Foreskin fibroblast (primary cell): ENCODE measurements at places on chromosomes 1 and 21.

DNA sequence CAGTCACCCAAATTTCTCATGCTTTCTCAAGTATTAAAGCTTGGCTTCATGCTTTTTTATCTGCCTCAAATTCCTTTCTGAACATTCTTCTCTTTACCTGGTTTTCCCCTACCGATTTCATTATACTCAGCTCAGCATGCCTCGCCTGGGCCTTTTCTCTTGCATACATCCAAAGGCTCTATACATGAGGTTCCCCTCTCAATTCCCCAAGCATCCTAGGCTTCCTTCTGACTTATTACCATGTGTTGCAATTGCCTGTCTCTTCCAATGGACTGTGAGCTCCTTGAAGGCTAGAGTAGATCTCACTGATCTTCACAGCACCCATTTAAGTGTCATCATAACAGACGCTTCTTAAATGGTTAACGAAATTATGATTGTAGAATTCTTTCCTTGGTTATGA, 24.1 kb upstream of the CYP4A22 start:
- no peak for DNase-seq

DNA sequence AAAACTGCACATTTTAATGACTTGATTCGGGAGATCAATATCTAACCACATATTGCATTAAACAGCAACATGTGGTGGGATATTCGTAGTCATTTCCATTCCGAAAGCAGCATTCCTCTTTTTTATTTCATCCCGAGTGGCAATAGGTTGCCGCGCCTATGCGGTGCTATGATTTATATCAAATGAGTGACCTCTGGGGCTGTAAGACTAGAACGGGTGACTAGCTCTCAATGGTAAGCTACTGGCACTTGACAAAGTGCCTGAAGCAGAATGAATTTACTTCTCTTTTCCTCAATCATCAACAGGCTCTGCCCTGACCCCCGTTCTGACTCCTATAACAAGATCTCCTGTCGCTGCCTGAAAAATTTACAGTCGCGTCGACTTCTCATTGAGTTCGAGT, 162.3 kb downstream of the ZNF281 start:
- no peak for DNase-seq

DNA sequence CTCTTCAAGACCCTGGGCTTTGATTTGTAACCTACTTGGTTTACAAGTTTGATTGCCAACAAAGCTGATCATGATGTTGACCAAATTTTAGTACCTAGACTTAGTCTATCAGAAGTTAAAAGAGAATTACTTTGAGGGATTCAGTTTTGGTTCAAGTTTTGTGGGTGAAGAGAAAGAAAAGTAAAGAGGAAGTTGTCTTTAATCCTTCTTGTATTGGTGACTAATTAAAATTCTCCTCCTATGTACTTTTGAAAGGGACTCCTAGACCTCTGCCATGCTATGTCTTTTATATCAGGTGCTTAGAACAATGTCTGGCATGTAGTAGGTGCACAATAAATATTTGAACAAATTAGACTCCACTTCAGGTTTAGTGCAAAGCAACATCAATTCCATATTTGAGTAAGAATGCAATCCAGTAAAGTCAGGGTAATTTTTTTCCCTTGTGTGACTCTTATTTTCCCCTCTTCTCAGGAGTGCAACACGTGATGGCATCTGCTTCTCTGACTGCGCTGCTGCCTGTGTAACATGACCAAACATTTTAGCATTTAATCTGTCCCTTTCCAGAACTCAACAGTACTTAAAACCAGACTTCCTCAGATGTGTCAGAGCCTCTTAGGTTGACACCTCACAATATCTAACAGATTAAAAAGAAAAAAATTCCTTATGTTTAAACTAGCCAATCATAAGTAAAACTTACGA, 41.1 kb upstream of the KCNQ4 start:
- no peak for DNase-seq

DNA sequence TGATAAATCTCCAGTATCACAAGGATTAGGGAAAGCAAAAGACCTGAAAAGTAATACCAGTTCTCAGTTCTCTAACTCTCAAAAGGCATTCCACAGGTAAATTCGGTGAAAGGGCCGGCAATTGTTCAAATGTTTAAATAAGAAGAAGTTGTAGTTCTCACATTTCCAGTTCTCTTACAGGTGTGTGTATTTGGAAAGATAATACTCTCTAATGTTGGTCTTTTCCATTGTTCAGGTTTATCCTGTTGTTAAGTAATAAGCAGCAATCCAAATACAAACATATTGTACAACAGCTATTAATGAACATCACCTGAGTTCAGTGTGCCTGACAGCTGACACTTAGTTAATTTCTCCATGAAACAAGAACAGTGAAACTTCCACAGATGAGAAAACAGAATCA, 13.2 kb upstream of the PRKAB2 start:
- no peak for DNase-seq

DNA sequence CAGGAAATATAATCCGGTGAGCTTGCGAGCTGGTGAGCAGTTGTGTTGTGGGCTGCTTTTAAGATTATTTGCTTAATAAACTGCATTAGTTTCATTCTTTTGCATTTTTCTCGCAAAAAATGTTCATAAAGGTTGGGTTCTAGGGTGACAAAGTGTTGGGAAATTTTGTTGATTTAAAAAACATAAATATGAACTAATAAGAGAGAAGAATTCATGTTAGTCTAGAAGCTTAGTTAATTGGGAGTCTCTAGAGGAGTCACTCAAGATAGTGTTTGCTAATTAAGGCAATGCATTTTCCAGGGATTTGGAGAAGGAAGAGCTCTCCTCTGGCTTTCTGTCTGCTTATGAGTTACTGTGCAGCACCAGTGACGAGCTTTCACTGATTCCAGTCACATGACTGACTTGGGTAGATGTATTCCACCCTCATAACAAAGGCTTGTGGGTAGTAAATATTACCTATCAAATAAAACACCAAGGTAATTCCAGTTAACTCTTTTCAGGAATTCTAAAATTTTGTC, 417.0 kb downstream of the PTBP2 start:
- DNase-seq, result no peak

- DNase-seq, result no peak
Observed at GRCh38 chr1:234529095-234529949, 50.3 kb upstream of the TARBP1 start.

DNA sequence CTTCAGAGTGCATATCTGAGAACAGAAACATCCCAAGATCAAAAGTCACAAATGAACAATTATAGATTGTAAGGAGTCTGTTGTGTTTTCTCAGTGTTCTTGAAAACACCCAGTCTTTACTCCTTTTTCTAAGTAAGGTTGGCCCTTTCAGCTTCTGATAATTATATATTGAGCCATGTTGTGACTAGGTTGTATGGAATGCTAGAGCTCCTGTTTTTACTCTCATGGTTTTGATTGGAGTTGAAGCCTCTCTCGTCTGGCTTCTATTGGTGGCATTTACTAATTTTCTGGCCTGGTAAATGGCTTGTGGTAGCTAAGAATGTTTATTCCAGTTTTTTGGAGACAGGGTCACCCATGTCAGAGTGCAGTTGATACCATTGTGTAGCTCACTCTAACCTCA, 84.7 kb downstream of the NDUFS5 start:
- DNase-seq, result no peak

GRCh38 chr21:27269644-27270043, 302.8 kb upstream of the ADAMTS5 start:
- peak; percentile 87 for DNase-seq

GRCh38 chr1:206748348-206749030, 22.1 kb upstream of the IL19 start:
- no peak for DNase-seq

GRCh38 chr1:245715291-245715701, 560.5 kb downstream of the KIF26B start:
- DNase-seq, result no peak

GRCh38 chr1:145917595-145917994, 922 bp downstream of the PEX11B start:
- DNase-seq, result no peak

DNA sequence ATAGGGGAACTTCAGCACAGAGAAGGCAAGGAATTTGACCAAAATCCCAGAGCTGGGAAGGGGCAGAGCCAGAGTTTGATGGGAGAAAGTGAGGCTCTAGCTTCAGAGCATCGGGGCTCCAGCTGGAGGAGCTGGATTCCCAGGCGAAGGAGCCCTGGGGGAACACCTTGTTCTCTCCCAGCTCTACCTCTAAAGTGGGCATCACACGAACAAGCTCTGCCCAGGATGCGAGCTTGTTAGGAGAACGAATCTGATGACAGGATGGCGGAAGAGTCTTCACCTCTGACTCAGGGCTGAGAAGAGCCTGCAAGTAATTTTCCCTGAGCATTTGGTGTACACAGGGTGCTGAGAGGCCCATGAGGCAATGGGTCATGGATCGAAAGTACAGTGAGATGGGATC, 22.0 kb downstream of the TNNT2 start:
- DNase-seq, result no peak

GRCh38 chr1:191320062-191320461, 838.2 kb upstream of the RGS18 start:
- no peak for DNase-seq

DNA sequence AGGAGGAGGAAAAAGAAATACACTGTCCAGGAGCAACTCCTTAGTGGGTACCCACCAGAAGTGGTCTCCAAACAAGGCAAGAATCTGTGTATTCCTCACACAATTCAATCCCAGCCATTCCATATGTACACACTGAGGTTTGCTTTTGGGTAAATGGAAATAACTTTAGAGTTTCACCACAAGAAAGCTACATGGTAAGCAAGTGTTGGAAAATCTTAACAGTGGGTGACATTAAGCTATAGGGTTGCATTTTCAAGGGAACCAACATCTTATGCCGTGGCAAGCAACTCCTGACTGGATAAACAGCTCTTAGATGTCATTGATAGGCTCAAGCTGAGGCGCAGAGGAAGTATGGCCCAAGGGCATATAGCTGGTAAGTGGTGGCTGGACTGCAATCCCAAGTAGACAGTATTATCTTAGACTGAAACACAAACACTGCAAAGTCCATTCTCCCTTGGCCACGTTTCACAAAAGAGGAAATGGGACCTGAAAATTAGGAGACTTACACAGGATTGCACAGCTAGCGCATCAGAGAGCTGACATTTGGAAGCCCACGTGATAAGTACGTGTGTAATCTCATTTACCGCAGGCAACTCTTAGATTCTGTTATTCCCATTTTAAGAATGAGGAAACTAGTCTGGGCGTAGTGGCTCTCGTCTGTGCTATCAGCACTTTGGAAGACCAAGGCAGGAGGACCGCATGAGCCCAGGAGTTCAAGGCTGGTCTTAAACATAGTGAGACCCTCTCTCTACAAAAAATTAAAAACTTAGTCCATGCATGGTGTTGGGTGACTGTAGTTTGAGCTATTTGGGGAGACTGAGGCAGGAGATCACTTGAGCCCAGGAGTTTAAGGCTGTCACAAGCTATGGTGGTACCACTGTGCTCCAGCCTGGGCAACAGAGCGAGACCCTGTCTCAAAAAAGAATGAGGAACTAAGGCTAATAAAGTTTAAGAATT, 4.0 kb upstream of the BRWD1 start:
- DNase-seq, result no peak

DNA sequence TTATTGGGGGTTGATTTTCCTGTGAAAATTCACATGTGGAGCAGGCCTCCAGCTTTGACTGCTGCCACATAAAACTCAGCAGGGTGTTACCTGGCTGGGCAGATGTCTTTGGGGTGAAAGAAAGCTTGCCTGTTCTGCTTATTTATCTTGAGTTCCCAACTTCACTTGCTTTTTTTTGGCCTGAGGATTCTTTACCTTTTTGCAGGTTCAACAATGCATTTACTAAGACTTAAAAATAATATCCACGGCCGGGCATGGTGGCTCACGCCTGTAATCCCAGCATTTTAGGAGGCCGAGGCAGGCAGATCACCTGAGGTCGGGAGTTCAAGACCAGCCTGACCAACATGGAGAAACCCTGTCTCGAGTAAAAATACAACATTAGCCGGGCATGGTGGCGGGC, 509.1 kb downstream of the KIF26B start:
- no peak for DNase-seq

DNA sequence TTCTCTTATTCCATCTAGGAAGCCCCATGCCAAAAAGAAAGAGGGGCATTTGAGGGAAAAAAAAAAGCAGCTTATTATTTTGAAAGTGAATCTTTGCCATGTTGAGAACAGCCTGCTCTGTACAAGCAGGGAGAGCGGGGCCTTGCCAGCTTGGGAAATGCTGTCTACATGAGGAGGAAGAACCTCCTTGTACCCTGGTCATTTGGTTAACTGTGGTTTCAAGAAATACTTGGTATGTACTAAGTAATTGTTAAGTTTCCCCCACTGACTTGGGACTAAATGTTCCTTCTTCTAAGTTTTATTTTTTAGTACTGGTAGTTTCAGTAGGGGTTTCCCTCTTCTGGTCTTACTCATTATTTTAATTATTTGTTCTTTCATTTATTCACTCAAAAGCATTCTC, 144.1 kb upstream of the HOOK1 start:
- no peak for DNase-seq

DNA sequence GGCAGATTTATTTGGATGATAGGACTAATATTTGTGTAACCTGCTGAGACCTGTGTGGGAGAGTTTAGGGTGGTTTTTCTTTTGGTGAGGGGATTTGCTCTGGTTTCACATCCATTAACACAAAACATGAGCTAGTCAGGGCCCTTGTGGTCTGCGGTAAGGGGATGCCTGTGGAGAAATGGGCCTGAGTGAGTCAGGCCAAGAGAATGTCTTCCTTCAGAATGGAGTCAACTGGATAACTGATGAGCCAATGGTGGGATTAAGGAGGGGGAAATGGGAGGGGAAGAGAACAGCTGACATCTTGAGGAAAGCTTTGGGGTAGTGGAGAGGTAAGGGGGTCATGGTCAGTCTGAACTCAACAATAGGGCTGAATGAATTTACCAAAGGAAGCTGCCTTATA, 13.9 kb downstream of the WNT2B start:
- peak; percentile 87 for DNase-seq

DNA sequence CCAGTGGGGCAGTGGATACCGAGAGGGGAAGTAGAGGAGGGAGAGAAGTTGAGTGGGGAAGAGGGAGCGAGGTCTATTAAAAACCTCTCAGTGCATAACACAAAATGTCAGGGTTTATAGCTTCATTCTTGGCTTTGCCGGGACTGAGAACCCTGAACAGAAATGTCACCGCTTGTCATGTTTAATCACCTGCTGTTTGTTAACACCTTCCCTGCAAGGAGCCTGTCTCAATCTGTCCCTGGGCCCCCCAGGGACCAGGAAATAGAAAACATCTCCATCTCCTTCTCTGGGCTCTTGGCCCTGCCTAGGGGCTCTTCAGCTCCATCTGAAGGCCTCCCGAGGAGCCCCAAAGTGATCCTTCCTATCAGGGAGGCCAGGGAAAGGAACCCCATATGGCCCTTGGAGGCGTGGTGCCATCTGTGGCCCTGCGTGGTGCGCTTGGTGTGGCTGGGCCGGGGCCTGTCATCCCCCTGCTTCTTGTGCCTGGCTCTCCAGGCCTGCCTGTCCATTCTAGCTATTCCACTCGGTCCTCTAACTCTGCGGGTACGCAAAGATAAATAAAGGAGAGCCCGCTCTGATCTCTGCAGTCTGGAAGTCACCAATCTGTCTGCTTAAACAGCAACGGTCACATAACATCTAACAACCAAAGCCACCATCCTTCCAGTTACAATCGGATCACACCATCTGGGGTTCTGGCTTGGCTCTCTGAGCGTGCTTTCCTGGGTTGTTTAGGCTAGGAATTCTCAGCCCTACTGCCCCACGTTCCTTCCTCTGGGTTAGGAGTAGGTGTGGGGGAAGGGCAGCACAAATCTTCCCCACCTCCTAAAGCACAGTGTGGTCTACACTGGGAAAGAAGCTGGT, 113.8 kb downstream of the CASZ1 start:
- DNase-seq, result no peak

GRCh38 chr1:7374563-7375160, 396.4 kb upstream of the VAMP3 start:
- DNase-seq, result no peak
